WTC11 (cell line): ENCODE measurements at places on chromosomes 4 and X.
A peak's percentile ranks its signal among the peaks of the same experiment; 100 is the strongest.

DNA sequence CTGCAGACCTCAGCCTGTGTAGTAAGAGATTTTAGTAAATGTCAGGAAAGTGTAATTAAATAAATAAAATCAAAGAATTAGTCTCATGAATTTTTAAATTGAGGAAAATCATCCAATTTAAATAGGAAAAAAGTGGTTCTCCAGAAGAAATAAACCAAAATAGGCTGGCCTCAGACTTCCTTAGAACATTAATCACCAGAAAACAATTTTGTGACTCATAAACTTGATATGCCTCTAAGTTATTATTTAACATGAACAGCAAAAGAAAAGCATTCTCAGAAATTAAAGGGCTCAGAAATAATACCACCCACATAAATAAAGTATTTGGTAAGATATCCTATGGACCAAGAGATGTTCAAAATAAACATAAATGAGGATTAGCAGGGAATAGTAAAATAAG, 14.3 kb downstream of the FAM47B start:
- no peak for DNase-seq

DNA sequence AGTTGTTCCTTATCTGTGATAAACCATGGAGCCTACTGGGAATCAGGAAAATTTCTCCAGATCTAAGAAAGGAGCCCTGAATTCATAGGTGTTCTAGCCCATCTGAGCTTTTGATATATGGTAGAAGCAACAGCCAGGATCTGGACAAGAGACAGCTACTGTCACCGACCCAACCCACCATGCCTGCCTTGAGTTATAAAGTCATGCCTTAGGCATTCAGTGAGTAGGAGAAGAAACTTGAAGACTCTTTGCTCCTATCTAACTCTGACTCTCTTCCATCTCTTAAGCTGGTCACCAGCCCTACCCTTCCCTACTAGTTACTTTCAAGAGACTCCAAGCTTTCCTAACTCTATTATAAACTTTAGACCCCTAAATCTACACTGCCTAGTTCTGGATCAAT, 83.9 kb upstream of the FAM9B start:
- no peak for DNase-seq

- DNase-seq, result no peak
Measured at GRCh38 chrX:19799319-19800182, 87.8 kb downstream of the SH3KBP1 start.

DNA sequence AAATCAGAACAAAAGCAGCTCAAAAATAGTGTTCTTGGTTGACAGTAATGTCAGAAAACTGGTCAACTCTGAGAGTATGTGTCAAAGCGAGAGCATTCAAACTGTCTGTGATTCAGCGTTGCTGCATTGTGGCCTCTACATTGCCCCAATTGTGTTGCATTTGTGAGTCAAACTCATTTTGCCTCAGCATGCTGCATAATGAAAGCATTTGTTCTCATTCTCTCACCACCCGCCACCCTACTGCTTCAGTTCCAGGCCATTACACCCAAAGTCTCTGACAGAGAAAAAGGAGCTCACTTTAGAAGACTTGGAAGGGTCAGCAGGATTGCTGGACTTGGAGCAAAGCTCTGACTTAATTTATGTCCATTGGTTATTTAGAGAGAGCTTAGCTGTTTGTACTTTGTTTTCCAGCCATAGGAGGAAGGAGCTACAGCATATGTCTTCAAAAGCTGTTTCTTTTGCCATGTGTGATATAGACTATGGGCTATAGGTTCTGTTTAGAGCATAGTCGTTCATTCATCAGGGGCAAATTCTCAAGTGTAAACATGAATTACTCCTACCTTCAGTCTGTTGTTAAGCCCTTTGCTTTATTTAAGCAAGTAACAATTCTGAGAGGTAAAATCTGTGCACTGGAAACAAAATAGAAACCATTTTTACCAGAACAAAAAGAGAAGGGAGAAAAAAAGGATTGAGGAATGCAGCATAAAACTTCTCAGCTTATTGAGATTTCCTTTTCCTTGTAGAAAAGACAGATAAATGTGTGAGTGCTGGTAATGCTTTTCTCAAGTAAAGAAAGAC, 153.4 kb upstream of the ANK2 start:
- DNase-seq, result peak; percentile 18

- DNase-seq, result no peak
Measured at GRCh38 chrX:139890991-139891700, 41.7 kb downstream of the ATP11C start.

GRCh38 chr4:105912633-105913032, 17.4 kb downstream of the NPNT start:
- no peak for DNase-seq

- DNase-seq, result no peak
Measured at GRCh38 chr4:119027811-119028210, 107.8 kb upstream of the MYOZ2 start.

DNA sequence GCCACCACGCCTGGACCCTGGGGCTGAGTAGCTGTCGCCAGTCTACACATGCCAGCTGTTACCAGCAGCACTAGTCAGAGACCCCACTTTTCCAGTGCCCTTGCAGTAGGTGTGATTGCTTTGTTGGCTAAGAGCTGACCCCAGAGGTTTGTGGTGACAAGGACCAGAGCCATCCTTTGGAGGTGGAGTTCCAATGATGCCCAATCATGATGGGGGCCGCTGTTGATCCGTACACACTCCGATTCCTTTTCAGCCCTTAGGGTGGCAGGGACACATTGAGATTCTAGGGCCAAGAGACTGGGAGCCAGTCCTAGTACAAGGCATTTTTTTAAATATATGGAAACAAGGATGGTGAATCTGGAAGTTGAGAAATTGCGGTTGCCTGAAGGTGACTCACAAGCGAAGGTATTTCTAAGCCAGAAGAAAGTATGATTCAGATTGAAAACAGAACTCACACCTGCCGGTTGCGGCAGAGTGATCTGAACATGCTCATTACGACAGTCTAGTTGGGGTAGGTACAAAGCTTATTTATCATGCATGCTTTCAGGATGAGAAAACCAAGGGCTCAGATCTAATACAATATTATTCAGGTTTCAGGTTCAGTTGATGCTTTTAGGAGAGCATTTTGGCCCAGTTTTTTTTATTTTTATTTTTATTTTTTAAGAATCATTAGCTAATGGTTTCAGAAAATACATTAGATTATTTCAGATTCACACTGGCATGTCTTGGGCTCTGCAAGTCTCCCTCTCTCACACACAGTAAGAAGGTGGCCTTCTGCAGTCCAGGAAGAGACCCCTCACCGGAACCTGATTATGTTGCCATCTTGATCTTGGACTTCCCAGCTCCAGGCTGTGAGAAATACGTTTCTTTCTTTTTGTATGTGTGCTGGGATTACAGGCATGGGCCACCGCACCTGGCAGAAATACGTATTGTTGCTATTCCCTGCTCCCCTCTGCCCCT, 43.4 kb downstream of the SHROOM2 start:
- no peak for DNase-seq

- DNase-seq, result no peak
Measured at GRCh38 chr4:122156819-122157218, 4.7 kb downstream of the BLTP1 start.

DNA sequence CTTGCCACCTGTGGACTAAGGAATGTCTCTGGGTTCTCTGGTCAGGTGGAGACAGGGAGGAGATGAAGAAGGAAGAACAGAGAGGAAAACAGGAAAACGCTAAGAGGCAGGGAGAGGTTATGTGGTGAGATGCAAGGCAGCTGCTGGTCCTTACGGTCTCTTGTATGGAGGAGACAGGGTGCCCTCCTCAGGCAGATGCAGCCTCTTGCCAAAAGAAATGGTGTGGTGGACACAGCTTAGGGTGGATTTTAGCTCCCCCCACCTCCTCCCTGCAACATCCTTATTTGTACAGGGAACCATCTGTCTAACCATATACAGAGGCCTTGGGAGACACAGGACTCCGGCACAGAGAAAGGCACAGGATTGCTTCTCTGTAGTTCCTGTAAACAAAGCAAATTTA, 9.7 kb downstream of the OCIAD2 start:
- no peak for DNase-seq

GRCh38 chr4:88295656-88296055, 11.3 kb upstream of the PPM1K start:
- no peak for DNase-seq

DNA sequence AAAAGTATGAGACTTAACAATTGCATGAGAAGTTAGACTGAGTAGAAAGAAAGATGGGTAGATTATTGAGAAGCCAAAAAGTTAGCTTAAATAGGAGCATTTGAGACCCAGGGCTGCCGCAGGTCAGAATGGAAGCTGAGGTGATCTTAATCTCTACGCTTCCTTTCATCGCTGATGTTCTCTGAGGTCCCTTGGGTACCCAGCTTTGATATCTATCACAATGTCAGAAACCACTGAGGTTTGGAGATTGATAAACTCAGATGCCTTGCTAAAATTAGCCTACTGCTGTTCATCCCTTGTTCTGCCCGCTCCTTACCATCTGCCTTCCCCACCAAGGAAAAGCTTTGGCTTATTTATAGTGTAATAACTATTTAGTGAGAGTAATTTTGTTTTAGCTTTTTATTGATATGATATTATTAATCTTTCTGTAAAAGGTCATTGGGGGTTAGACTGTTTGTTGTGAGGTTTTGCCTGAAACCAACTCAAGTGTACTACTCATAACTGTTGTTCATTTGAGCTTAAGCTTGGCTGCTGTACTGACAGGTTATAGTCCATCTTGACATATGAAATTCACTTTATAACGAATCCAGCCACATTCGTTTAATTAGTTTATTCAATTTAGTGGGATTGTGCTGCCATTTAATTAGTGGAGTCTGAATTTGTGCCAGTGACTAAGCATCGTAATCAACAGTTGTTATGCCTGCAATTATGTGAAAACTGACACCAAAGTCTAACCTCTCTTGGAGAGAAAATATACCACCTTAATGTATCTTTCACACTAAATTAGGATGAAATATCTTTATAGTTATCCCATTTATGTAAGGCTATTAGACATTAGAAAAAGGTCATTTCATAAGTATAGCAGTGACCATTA, 15.1 kb downstream of the MCUB start:
- DNase-seq, result no peak

DNA sequence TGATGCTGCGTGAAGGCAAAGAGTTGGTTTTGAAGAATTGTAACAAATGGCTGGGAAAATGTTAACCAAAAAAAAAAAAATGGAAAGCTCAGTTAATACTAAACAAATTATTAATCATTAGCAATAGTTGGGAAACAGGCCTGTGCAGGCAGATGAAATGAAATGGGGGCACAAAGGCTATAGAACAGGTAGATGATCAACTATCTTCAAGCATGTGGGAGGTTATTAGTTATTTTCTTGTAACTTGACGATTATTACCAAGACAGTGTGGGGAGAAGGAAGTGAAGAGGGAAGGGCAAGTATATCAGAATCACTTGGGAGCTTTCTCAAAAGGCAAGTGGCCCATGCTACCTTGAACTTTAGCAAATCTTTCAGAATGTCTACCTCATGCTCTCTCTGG, 351.9 kb downstream of the BCOR start:
- DNase-seq, result no peak

GRCh38 chr4:38785901-38786402, 3.2 kb upstream of the TLR10 start:
- DNase-seq, result no peak

DNA sequence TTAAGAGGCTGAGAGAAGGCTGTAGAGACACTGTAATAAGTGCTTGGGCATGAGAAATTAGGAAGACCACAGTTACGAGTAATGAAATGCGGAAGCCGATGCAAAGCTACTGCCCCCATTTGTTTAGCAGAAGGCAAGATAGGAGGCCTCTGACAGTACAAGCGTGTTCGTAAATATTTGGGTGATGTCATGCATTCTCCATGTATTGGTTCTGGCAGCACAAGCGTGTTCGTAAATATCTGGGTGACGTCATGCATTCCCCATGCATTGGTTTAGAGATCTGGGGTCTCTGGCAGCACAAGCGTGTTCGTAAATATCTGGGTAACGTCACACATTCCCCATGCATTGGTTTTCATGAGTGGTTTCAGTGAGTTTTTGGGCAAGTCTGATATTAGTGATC, 661.5 kb upstream of the FRG1 start:
- DNase-seq, result no peak

- no peak for DNase-seq
Measured at GRCh38 chr4:1298461-1298860, 8.8 kb downstream of the MAEA start.

GRCh38 chr4:184024637-184025036, 119.5 kb downstream of the STOX2 start:
- no peak for DNase-seq

- DNase-seq, result no peak
Measured at GRCh38 chr4:110904435-110905065, 281.7 kb upstream of the PITX2 start.

- no peak for DNase-seq
Measured at GRCh38 chr4:72525938-72526337, 43.1 kb downstream of the ADAMTS3 start.

GRCh38 chr4:100450449-100450848, 67.4 kb downstream of the EMCN start:
- DNase-seq, result no peak

DNA sequence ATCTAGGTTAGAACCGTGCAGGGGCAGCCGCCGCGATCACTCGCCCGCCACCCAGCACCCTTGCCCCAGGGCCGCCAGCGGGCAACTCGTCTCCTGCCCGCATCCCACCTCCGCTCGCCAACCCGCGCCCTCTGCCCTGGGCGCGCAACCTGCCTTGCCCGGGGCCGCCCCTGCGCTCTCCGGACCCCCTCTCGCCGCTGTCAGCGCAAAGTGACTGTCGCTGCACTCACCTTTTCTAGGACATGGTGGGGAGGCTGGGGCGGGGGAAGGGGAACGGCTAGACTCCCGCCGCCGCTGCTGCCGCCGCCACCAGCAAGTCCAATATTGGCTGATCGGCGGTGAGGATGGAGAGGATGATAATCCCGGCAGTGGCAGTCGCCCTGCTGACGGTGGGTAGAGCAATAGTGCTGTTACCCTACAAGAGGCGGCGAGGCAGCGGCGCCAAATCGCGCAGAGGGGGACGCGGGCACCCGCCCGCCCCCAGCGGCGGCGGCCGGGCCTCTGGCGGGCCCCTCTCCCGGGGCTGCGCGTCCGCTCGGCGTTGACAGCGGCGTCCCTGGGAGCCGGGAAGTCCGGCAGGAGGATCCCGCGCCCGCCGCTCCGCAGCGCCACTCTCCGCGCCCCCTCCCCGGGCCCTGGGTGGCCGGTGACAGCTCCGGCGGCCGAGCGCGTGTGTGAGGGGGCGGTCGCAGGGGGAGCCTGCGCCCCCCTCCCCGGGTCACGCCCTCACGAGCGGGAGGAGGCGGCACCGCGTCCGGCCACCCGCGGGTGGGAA, 2.3 kb upstream of the NR3C2 start:
- DNase-seq, result peak; percentile 56

DNA sequence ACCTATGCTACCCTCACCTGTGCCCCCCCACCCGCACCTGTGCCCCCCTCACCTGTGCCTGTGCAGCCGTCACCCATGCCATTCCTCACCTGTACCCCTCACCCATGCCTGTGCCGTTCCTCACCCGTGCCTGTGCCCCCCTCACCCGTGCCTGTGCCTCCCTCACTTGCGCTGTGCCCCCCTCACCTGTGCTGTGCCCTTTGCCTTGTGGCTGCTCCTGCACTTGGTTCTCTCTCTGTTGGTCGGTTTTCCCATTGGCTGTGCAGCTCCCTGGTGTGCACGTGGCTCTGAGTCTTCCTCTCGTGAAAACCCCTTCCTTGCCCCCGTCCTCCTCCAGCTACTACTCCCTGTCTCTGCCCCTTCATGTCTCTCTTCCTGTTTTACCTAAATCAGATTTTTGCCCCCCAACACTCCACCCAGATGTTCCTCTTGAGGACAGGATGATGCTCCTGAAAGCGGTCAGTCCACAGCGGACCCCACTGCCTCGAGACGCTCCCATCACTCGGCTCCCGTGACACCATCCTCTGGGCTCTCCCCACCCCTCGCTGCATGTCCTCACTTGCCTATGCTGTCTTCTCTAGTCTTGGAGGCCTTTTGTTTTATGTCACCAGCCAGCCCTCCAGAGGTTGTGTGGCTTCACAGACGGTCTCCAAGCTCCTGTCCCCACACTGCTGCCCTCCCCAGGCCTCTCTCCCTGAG, 6.8 kb downstream of the MAEA start:
- no peak for DNase-seq
